ENCODE measurements at places on chromosomes 12 and 14.

DNA sequence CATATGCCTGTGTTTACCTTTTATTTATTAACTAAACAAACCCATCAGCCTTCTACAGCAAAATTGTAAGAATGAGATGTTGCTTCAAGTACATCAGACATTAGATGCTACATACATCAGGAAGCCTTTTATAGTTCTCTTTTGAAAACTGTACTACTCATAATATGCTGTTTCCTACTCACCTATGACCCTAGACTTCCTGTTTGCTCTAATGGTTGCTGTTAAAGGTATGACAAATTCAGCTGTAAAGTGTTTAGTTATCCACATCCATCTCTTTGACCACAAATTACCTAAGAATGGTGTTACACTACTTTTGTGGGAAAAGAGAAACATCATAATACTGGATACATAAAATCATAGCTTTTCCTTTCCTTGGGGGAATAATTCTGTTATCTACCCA is 220.0 kb downstream of the RAD51B start:
- DNase-seq: no peak

GRCh38 chr12:106974511-106974910 is 12.4 kb downstream of the MTERF2 start:
- DNase-seq: no peak

GRCh38 chr14:71384007-71384845 is 477.0 kb downstream of the PCNX1 start:
- DNase-seq: peak; percentile 65

GRCh38 chr12:111389635-111390034 is 16.1 kb upstream of the SH2B3 start:
- no peak for DNase-seq

- no peak for DNase-seq
Observed at GRCh38 chr12:40565029-40565633, 127.1 kb upstream of the CNTN1 start.

Data from fibroblast of skin of abdomen (primary cell).